Thymus (tissue), 14 donors: ENCODE measurements at places on chromosomes 4 and X.

GRCh38 chrX:47849778-47850177 is 13.1 kb downstream of the ZNF81 start:
- DNase-seq, result no peak

GRCh38 chrX:33194876-33195433 is 16.4 kb downstream of the DMD start:
- no peak for DNase-seq

GRCh38 chr4:10620935-10621488 is 63.6 kb downstream of the CLNK start:
- no peak for DNase-seq

DNA sequence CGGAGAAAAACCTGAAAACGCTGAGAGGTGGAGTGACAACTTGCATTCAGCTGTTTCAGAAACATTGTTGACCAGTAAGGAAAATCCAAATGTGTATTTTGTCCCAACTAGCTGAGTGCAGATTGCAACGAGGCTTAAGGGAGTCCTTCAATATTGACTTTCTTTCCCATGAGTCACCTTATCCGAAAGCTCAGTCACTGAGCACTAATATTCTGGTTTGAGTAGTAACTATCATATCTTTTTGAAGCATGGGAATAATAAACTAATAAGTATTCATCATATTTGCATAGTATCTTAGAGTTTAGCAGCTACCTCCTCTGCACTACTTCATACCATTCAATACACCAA is 604.3 kb downstream of the PACRGL start:
- no peak for DNase-seq
